ENCODE measurements at places on chromosomes 16 and 17. TPM values are rescaled to one million over a fixed set of nuclear protein-coding genes. Genes with fewer than 3 reads are reported as not detected.

DNA sequence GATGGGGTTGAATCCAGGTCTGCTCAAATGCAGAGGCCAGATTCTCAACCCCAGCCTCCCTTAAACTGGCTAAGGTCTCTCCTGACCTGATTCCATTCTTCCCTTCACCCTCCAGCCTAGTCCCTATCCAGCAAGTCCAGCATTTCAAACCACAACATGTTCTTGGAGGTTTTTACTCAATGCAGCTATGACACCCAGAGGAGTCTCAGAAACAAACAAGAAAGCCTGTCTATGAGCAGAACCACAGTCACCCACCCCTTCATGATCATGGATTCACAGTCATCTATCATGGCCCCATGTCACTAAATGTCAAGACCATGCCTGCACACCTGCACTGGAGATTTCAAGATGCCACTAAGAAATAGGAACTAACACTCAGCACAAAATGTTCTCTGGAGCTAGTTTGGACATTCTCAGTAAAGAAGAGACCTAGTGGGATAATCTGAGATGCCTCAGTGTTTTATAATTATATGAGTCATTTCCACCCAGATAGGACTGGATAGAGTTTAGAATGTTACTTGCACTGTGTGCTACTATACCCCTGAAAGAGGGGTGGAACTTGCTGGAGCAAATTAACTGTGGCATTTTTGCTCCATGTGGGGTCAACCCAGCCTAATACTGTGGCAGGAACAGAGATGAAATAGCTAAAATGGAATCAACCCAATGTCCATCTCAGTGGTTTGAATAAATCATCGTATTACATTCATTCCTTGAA, 9.5 kb upstream of the METTL22 start:
- DNase-seq: no peak
- H3K27me3 ChIP-seq: peaks cover 13% of the 10 kb centered on the region
- no peaks in the 10 kb centered on the region for H3K36me3 ChIP-seq
- no peak overlapping the region for H3K4me3 ChIP-seq
- no peaks in the 10 kb centered on the region for H3K4me1 ChIP-seq

DNA sequence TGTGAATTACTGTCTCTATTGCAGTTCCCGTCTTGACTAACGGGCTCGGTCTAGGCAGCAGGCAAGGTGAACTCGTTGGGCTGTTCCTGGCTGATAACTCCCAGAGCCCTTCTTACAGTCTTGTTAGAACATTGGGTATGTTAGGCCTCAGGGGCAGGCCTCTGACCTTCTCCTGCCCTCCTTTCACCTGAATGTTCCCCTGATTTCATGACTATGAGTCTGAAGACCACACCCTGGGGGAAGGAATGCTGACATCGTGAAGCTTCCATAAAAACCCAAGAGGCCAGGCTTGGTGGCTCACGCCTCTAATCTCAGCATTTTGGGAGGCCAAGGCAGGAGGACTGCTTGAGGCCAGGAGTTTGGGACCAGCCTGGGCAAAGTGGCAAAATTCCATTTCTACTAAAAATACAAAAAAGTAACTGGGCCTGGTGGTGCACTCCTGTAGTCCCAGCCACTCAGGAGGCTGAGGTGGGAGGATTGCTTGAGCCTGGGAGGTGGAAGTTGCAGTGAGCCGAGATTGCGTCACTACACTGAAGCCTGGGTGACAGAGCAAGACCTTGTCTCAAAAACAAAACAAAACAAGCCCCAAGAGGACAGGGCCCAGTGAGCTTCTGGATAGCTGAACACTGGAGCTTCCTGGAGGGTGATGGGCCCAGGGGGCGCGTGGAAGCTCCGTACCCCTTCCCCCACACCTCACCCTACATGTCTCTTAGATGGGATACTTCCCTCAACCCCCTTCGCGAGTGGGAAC, 47.8 kb upstream of the FBXO47 start:
- DNase-seq: no peak
- H3K27ac ChIP-seq: no peak overlapping the region
- H3K4me3 ChIP-seq: no peak overlapping the region
- H3K27me3 ChIP-seq: no peaks in the 10 kb centered on the region
- peaks cover 27% of the 10 kb centered on the region for H3K4me1 ChIP-seq

Gene CHMP1A
- total RNA-seq: 95.7 TPM

DNA sequence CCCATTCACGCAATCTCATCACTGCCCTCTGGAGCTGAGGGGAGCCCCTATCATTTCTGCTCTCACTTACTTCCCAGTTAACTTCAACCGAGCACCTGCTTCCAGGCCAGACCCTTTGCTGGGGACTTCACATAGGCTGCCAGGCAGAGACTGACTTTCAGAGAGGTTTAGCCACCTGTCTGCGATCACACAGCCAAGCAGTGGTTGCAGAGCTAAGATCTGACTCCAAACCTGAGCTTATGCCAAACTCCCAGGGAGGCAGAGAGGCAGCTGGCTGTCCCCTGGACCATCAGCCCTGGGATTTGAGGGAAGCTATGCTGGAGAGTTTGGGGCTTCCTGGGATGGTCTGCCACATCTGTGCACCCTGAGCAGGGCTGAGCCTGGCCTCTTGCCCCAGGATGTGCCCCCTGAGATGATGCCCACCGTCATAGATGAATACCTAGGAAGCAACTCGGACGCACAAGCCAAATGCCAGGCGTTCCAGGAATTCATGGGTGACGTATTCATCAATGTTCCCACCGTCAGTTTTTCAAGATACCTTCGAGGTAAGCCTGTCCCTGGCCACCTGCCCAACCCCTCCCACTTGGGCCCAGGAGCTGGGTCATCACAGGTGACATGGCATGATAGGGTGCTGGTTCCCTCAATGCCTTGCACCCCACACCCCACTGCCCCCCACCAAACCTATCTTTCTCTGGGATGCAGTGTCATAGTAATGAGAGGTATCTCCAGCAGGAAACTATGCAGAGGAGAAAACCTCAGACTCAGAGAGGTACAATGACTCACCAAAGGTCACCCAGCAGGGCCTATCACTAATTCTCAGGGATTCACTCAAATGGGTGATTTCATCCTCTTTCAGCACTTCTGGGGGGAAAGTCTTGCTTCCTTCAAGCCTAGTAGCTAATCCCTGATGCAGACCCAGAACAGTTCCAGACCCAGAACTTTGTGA, 10.0 kb downstream of the CES3 start:
- H3K36me3 ChIP-seq: no peaks in the 10 kb centered on the region
- H3K27ac ChIP-seq: no peak overlapping the region
- no peak overlapping the region for H3K4me3 ChIP-seq

Gene CCDC144A
- 0.97 TPM for total RNA-seq

- no peak overlapping the region for H3K4me3 ChIP-seq
- no peaks in the 10 kb centered on the region for H3K4me1 ChIP-seq
- H3K27ac ChIP-seq: no peak overlapping the region
These were observed 121.7 kb downstream of the ABCC6 start for GRCh38 chr16:16101585-16101984.

GRCh38 chr17:80981062-80981902, 10.4 kb upstream of the CHMP6 start:
- no peaks in the 10 kb centered on the region for H3K36me3 ChIP-seq
- H3K4me1 ChIP-seq: peaks cover 10% of the 10 kb centered on the region
- no peak overlapping the region for H3K27ac ChIP-seq

DNA sequence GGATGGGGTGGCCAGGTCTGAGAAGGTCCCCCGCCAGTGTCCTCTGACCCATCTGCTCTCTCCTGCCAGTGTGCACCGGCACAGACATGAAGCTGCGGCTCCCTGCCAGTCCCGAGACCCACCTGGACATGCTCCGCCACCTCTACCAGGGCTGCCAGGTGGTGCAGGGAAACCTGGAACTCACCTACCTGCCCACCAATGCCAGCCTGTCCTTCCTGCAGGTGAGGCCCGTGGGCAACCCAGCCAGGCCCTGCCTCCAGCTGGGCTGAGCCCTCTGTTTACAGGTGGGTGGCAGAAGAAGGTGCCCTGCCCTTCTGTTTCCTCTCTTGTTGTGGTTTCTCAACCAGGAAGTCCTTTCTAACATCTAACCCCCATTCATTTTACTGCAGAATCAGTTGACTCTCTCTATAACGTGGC, 7.1 kb downstream of the ERBB2 start:
- H3K4me3 ChIP-seq: no peak overlapping the region
- no peaks in the 10 kb centered on the region for H3K27me3 ChIP-seq
- H3K36me3 ChIP-seq: no peaks in the 10 kb centered on the region
- DNase-seq: peak; percentile 31

- H3K4me1 ChIP-seq: peaks cover 16% of the 10 kb centered on the region
- no peaks in the 10 kb centered on the region for H3K36me3 ChIP-seq
- H3K4me3 ChIP-seq: no peak overlapping the region
- DNase-seq: no peak
- H3K27me3 ChIP-seq: no peaks in the 10 kb centered on the region
These were observed 295.7 kb upstream of the FOXF1 start for GRCh38 chr16:86214326-86215232.

Gene XYLT1
- 59.4 TPM for total RNA-seq

DNA sequence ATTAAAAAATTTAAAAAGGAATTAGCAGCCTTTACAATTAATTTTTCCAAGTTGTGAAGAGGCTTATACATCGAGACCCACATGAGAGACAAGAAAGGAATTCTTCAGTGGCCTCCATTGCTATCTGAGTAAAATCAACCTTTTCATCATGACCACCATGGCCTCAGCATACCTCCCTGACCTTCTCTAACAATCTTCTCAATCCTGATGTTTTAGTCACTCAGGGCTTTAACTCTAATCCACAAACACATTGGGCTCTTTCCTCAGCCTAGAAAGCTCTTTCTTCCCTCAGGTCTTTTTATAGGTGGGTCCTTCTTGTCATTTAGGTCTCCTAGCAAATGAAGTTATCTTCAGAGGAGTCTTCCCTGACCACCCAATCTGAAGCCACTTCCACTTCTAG, 46.4 kb downstream of the SPOP start:
- no peaks in the 10 kb centered on the region for H3K27me3 ChIP-seq
- DNase-seq: no peak
- H3K4me1 ChIP-seq: peaks cover 8% of the 10 kb centered on the region
- H3K4me3 ChIP-seq: no peak overlapping the region

Gene KIF2B
- total RNA-seq: not detected

Gene SEZ6
- not detected for total RNA-seq

Gene TMEM235
- not detected for total RNA-seq

DNA sequence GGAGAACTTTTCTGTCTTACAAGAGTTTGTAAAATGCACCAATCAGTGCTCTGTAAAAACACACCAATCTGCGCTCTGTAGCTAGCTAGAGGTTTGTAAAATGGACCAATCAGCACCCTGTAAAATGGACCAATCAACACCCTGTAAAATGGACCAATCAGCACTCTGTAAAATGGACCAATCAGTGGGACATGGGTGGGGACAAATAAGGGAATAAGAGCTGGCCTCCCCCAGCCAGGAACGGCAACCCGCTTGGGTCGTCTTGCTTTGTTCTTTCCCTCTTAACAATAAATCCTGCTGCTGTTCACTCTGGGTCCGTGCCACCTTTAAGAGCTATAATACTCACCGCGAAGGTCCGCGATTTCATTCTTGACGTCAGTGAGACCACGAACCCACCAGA, 18.5 kb upstream of the KCNG4 start:
- H3K36me3 ChIP-seq: no peaks in the 10 kb centered on the region
- no peak for DNase-seq
- peaks cover 17% of the 10 kb centered on the region for H3K27me3 ChIP-seq
- H3K4me3 ChIP-seq: no peak overlapping the region

All from activated CD8-positive, alpha-beta T cell treated with anti-CD3 and anti-CD28 coated beads, Interleukin-2, amount 10 ng/mL, durations not matched to agents 7 days and 5 days (primary cell).